AG08396 (cell line): ENCODE measurements at places on chromosomes 4 and X.

DNA sequence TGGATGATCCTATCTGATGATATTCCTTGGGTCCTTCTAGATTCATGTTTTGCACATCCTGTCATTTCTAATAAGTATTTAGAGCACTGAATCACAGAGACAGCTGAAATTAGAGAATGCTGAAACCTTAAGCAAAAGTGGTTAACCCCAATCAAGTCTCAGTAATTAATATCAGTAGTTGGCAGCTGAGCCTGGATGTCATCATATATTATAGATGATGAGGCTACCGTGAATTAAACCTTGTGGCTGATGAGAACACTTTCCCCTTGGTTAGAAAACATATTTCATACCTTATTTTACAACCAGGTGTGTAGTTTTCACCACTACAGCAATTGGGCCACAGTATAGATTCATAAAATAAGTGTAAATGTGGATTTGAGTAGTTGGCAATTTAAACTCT lies 499.0 kb downstream of the PDGFC start:
- DNase-seq = no peak

- no peak for DNase-seq
Observed at GRCh38 chrX:10622197-10622596, 1.8 kb upstream of the MID1 start.

GRCh38 chr4:139734875-139735380 lies 69.3 kb downstream of the MGST2 start:
- peak; percentile 87 for DNase-seq

- no peak for DNase-seq
Observed at GRCh38 chr4:80321776-80322175, 13.8 kb upstream of the CFAP299 start.

- no peak for DNase-seq
Observed at GRCh38 chr4:73727685-73728084, 12.7 kb upstream of the CXCL8 start.

GRCh38 chrX:100363896-100364295 lies 46.2 kb downstream of the PCDH19 start:
- DNase-seq = no peak

DNA sequence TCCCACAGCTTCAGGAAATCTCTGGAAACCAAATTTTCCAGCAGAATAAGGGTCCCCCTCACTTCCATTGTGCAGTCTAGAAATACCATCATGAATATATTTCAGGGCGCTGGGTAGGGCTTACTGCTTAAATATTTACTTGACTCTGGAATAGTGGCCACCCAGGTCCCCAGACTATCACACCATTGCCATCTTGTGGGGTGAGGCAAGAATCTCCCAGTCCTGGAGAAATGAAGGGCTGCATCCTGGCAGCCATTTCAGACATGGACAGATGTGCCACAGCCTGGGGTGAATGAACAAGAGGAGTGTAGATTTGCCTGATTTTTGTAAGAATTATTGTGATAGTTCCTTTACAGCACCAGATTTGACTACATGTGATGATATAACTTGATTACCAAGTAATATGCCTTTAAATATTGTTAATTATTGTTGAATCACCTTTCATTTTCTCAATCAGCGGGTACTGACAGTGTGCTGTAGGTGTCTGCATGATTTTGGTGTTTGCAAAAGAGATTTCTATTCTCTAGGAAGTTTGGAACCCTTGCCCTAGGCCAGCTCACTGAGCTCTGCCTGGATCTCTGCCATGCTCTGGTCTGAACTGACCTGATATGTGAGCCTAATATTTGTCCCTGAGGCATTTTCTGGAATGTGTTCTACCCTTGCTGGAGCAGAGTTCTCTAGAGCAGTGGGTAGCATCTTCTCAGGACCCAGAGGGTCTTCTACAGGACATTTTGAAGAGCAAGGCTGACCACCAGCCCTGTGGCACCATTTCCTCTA lies 183.4 kb downstream of the KIT start:
- peak; percentile 26 for DNase-seq

- no peak for DNase-seq
Observed at GRCh38 chrX:97995834-97996233, 1112.1 kb downstream of the RPA4 start.

GRCh38 chr4:177487977-177488376 lies 45.7 kb upstream of the AGA start:
- no peak for DNase-seq

DNA sequence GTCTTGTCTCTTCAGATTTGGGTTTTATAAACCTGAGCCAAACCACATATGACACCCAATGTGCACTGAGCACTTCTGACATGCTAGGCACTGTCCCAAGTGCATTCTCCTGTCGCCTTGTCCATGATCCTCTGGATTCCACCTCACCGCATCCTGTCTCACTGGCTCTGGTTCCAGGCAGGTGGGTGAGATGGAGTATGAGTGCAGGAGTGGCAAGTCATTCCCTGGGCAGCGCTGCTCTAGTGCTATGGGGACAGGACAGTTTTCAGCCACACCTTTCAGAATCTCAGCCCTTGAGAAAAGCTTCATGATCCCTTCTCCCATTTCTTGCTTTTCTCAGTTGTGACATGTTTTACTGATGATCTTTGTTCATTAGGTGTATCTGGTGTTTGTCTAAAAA lies 66.4 kb downstream of the NSD2 start:
- no peak for DNase-seq

DNA sequence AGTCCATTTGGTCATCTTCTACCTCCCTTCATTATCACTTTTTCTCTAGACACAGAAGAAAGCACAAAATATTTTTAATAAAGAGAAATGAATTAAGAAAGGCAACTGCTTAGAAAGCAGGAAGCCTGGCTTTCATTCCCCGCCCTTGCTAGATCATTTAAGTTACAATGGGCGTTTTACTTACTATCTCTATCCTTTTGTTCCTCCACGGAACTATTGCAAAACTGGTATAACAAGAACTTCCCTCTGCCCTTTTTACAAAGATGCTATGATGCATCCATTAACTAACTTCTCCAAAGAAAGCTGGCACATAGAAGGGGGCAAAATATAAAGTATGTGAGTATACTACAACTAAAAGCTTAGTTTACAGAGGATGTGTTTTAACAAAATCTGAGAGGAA lies 434.5 kb upstream of the FTHL17 start:
- DNase-seq = no peak
